ENCODE measurements at places on chromosomes 11 and 22.

DNA sequence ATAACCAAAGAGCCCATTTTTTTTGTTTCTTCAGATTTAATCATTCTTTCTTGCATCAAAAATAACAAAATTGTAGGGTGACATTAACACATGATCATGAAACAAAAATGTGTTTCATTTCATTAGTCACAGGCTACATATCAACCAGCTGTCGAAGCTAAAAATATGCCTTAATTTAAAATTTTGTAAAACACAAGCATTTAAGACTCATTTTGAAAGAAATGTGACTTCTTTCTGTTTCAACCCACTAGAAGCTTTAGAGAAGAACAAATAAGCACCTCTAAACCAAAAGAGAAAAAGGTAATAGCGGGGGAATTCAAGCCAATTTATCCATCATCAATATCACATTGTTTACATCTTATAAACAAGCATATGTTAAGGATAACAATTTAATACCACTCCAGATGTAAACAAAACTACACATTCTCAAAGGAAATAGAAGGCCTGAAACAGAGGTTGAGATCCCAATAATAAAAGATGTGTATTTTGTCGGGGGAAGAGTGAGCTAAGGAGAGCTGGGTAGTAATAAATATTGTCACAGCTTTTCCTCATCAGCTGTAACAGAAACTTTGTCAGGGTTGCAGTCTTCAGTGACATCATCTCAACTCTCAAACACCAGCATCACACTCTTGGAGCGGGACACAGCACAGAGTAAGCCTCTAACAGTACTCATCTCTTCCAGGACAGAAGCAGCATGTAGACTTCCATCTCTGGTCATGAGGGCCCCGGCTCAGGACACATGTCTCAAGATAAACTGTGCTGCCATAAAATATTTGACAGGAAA lies 42.0 kb downstream of the ALG9 start:
- no peak for DNase-seq

DNA sequence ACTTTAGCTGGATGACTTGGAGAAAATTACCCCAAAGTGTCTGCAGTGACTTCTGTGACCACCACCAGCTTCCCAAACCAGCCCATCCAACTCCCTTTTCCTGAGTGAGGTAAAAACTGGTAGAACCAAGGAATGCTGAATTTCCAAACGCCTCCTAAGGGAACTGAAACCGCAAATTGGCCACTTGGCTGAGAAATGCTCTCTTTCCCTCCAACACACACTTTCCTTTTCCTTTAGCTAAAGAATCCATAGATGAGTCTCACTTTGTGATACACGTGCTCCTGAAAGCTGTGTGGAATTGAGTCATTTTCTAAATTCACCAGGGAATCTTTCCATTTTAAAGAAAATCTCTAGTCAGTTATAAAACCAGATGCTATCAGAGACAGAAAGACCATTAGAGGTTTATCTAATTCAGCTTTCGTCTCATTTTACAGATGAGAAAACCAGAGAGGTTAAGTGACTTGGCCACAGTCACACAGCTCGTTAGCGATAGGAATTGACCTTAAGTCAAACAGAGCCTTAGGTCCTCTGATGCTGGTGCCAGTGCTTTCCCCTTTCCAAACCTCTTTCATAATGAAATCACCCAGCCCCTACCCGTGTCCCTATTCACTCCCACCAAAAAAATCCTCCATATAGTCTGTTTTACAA lies 137.2 kb downstream of the COMMD9 start:
- DNase-seq, result no peak

DNA sequence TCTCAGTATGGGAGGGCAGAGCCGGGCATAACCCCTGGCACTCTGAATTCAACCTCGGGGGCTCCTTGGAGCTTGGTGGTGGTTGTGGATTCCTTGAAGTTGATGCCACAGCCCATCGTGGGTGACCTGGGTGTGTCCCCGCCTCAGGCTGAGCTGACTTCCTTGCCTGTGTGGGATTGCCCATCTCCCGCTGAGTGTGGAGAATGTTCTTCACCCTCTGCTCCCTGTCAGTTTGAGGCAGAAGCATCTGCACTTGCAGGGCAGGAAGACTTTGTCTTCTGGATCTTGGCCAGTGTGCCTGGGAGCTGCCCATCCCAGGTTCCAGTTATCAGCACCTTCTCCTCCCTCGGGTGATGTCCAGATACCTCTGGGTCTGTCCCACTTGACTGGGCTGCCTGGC lies 25.3 kb downstream of the CD82 start:
- DNase-seq, result no peak

DNA sequence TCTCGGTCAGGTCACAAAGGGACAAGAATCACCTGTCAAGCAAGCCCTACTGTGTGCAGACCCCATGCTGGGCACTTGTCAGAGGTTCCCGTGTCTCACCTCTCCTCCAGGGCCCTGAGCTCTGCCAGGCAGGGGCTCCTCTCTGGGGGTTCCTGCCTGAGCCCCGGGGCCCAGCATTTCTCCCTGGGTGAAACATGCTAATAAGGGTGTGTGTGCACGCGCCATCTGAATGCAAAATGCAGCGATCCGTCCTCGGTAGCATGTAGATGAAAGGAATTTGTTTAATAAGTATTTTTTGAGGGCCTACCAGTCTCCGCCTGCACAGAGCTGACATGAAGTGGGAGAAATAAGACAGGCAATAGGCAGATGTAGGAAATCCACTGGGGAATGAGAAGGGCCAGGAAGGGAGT lies 5.8 kb downstream of the ELFN2 start:
- DNase-seq, result no peak

DNA sequence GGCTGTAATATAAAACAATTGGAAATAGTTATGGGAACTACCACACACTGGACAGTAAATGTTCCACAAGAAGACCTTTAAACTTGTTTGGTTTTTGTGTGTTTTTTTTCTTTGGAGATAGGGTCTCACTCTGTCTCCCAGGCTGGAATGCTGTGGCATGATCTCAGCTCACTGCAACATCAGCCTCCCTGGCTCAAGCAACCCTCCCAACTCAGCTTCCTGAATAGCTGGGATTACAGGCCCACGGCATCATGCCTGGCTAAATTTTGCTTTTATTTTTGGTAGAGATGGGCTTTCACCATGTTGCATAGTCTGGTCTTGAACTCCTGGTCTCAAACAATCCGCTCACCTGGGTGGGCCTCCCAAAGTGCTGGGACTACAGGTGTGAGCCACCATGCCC lies 121.0 kb downstream of the MPPED2 start:
- no peak for DNase-seq

All from SW 1271 (cell line).